Femur (tissue), 1 donor: ENCODE measurements at places on chromosomes 3 and 15.

GRCh38 chr15:78456426-78456825 lies 18.4 kb downstream of the IREB2 start:
- DNase-seq = no peak

- no peak for DNase-seq
Observed at GRCh38 chr3:78506581-78507195, 1261.1 kb downstream of the ROBO1 start.

DNA sequence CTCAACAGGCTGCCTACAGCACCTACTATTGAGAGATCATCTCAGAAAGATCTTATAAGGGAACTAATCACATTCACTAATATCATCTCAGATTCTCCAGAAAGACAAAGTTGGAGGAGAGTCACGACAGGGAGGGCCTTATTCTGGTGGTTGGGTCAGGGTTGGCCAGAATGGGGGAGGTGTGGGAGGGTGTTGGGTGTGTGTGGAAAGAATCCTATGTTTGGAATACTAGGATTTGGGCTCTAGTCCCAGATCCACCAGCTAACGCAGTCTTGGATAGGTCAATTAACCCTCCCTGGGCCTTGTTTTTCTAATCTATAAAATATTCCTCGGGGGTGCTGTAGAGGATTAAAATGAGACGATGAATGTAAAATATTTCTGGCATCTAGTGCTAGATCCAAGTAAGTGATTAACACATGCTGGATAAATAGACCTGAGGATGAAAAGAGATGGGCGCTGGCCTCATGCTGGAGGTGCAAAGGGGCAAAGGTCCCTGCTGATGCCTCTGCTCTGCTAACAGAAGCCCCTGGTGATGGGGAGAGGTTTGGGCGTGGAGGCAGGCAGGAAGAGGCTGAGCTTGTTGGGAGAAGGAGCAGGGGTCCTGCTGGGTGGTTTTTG lies 67.6 kb upstream of the ETV5 start:
- no peak for DNase-seq

- peak; percentile 65 for DNase-seq
Observed at GRCh38 chr15:99409097-99409473, 156.7 kb upstream of the MEF2A start.

GRCh38 chr3:78689378-78689777 lies 1078.4 kb downstream of the ROBO1 start:
- no peak for DNase-seq

- no peak for DNase-seq
Observed at GRCh38 chr3:46901061-46901460, 23.5 kb downstream of the PTH1R start.
